ENCODE measurements at places on chromosomes 1 and 21. TPM values are rescaled to one million over a fixed set of nuclear protein-coding genes. Genes with fewer than 3 reads are reported as not detected.

GRCh38 chr1:41766546-41766945 lies 152.2 kb downstream of the HIVEP3 start:
- ATAC-seq, result no peak

The BLACAT1 gene
- not detected for total RNA-seq

The HSPB7 gene
- 158 TPM for total RNA-seq

GRCh38 chr1:20142001-20142710 lies 3.0 kb downstream of the PLA2G2F start:
- ATAC-seq, result no peak

DNA sequence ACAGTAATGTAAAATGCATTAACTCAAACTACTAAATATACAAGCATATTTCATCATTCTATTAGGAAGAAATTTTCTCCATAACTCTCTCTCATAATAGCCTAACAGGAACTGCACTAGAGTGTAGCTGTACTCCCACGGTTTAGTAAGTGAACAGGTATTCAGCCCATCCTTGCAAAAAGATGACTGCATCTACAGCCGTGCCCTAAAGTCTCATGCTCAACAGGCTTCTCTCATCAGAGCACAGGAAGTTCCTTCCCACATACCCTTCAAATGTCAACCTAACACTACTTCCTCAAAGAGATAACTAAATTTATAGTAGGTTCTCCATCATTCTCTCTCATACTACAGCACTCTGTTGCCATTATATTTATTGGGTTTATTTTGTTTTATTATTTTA lies 251.6 kb downstream of the AKT3 start:
- no peak for ATAC-seq

DNA sequence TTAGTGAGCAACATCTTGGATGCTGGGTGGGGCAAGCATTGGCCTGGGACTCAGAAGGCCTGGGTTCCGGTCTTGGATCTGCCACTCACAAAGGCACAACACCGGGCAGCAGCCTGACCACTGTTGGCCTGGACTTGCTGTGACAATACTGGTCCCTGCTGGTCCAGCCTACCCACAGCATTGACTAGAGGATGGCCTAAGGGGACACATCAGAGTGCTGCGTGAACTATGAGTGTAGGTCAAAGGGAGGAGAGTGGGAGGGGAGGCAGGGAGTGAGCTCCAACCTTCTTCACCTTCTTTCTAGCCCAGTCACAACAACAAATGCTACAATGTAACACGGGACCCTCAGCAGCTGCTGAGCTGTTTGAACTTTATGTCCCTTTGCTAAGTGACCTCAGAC lies 31.1 kb downstream of the TMEM50A start:
- no peak for ATAC-seq

DNA sequence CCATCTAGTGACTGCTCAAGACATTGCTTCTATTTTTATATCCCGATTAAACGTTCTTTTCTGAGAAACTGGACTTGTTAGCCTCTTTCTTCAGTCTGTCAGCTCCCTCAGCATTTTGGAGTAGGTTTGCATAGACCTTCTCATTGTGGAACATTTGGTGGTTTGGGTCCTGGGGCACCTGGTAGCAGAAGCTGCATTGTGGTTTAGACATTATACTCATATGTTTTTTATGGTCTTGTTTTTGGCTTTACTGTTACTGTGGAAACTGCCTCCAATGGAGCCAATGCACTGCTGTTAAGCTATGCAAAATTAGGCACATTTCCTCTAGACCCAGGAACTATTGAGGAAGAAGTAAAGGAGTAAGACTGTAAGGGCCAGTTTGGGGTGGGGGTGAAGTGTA lies 36.7 kb upstream of the LRRC8B start:
- no peak for ATAC-seq

The GOLT1A gene
- total RNA-seq, result 1.1 TPM

- peak; percentile 44 for ATAC-seq
These were observed 28.0 kb upstream of the EVA1B start for GRCh38 chr1:36351227-36351977.

DNA sequence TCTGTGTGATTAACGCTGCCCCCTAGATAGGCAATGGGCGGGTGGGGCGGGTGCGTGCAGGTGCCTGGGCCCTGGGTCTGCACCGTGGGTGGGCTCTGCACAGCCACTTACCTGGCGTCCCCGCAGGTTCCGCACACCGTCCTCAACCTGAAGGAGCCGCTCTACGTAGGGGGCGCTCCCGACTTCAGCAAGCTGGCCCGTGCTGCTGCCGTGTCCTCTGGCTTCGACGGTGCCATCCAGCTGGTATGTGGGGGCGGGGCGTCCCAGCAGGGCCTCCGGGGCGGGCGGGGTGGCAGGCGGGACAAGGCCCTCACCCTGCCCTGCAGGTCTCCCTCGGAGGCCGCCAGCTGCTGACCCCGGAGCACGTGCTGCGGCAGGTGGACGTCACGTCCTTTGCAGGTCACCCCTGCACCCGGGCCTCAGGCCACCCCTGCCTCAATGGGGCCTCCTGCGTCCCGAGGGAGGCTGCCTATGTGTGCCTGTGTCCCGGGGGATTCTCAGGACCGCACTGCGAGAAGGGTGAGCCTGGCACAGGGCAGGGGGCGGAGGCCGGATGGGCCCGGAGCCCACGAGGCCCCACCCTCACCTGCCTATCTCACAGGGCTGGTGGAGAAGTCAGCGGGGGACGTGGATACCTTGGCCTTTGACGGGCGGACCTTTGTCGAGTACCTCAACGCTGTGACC lies 22.8 kb downstream of the RNF223 start:
- no peak for ATAC-seq

The ACTL8 gene
- not detected for total RNA-seq

GRCh38 chr1:197736685-197737084 lies 38.6 kb downstream of the DENND1B start:
- ATAC-seq, result no peak

DNA sequence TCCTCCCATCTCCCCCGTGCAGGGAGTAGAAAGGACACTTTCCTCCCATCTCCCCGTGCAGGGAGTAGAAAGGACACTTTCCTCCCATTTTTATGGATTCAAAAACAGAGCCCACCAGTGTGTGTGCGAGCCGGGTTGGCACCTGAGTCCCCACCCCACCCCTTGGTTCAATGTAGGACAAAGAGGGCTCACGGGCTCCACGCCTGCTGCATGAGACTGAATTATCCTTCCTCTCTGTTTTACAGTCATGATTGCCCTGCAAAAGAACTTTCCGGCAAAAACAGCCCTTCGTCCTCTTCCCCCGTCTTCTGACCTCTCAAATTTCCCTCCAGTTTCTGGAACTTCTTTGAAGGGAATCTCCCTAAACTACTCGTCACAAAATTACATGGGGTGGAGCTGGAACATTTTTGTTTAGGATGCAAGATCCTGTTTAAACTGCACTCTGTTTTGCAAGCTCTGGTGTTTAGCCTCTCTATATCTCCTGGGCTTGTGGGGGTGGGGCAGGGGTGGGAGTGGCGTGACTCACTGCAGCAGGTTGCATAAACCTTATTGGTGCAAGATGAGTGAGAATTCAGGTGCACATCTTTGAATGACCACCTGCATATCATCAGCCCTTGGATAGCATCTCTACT lies 99.8 kb downstream of the PSMG1 start:
- ATAC-seq, result peak; percentile 19

GRCh38 chr1:86067626-86068025 lies 88.9 kb downstream of the COL24A1 start:
- ATAC-seq, result no peak

The LAD1 gene
- 2.0 TPM for total RNA-seq

DNA sequence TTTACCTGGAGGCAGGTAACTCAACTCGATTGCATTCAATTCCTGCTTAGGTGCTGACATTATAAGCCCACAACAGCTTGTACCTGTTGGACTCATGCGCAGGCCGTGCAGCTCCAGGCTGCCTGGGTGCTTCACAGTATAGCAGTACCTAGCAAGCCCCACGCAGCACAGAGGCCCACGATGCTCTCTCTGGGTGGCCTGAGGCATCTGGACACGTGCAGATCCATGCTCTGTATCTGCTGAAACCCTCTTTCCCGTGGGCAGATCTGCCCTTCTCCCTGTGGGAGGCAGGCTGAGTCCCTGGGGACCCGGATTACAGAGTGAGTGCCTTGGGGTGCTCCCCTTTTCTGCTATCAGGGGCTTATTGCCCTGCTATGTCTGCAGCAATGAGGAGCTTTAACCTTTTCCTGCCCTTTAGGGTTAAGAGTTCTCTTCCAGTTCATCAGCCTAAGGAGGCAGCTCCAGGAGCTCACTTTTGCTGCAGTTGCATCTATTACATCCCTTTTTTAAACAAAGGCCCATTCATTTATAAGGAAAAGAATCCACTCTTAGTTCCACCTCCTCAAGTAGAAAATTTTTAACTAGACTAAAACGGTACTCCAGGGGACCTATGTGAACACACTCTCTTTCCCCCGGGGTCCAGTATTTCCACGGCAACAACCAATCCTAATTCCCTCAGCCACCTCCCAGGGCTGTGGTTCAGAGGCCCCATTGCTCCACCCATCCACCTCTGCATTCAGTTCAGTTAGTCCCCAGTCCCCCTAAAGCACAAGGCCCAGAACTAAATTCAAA lies 19.3 kb downstream of the ITPKB start:
- ATAC-seq, result no peak

- no peak for ATAC-seq
These were observed 62.5 kb upstream of the TARBP1 start for GRCh38 chr1:234541286-234541975.

The GREM2 gene
- total RNA-seq, result 8.9 TPM

- no peak for ATAC-seq
These were observed 36.5 kb downstream of the RNASEL start for GRCh38 chr1:182552527-182552926.

The TRIM67 gene
- not detected for total RNA-seq

DNA sequence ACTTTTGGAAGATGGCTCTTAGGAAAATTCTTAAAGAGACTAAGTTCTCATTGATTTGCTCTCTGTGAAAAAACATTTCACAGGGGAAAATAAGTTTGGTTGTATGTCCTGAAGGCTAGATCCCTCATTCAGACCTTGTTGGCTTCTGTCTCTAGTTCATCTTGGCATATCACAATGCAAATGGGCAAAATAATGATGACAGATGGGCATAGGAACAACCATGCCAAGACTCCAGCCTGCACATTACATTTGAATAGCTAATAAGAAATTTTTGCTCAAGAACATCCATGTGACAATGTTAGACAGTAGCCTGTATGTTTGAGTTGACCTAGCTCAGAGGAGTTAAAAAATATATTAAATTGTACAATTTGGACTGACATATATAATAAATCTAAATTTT lies 292.9 kb downstream of the PLA2G4A start:
- ATAC-seq, result no peak

DNA sequence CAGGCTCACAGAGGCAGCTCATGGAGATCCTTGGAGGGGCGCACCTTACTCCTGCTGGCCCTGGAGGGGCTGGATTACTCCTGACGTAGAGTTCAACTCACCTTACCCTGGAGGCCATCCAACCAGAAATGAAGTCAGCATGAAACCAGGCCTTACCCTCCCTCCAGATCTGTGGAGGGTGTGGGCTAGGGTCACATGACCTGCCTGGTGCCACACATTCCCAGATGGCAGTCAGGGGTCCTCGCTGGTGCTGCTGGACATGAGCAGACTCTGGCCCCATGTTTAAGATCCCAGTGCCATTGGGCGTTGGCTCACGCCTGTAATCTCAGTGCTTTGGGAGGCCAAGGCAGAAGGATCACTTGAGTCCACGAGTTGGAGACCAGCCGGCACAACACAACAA lies 4.5 kb downstream of the C21orf58 start:
- no peak for ATAC-seq

DNA sequence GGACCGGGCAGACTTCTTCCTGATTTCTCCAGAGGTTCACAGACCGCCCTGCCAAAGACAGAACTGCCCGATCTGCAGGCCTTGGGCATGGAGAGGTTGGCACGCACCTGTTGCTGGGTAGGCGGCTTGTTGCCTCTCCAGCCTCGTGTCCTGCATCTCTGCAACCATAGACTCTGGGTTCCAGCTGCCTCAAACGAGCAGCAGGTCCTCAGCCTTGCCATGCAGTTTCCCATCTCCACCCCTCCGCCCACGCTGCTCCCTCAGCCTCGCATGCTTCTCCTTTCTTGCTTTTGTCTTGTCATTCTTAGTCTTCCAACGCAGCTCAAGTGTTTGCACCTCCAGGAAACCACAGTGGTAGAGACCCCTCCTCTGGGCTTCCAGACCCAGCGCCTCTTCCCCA lies 126.2 kb downstream of the LACTBL1 start:
- ATAC-seq, result no peak

DNA sequence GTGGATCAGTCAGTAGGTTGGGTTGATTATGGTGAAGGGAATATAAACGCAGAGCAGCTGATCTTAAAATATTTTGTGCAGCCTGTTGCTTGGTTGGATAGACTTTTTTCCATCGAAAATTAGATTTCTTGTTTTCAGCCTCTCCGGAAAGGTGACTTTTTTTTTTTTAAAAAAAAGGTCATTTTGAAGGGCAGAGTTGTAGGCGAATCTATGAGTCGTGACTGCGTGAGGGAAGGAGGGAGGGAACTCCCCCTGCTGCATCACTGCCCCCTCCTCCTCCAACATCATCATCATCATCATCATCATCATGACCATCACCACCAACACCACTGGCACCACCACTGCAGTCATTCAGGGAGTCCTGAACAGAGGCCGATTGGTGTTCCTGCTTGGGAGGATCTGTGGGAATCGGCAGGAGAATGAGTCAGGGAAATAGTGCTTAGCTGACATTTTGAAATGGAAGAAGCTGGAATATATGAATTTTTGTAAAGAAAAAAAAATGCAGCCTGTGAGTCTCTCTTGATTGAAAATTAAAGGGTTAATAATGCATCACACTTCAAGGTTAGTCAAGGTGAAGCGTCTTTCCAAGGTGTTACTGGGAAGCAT lies 1.2 kb downstream of the ATP1B1 start:
- no peak for ATAC-seq

DNA sequence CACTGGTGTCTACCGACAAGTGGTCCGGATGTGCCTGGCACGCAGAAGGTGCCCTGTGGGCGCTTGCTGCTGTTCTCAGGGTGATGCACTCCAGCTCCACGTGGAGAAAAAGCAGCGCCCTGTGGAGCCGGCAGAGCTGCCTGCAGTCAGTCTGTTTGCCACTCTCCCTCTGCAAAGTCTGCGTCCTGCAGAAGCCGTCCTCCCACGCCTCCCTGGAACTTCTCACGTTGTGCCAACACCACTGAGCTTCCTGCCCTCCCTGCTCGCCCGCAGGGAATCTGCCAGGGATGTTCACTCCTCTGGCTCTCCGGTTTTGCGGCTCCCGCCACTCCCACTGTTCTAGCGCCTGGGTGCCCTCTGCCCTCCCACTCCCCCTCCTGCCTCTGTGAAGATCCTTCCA lies 19.8 kb upstream of the UBXN10 start:
- no peak for ATAC-seq

DNA sequence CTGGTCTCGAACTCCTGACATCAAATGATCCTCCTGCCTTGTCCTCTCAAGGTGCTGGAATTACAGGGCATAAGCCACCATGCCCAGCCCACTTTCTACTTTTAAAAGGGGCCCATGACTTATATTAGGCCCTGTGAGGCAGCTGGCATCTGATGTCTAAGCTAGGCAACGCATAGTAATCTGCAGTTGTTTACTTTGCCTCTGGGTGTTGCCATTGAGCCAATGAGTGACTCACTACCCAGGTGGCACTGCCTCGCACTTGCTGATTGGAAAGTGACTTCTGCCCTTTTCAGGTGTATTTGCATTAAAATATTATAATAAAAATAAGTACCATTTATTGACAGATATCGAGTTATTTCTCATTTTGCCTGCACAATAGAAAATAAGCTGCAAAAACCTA lies 84.9 kb downstream of the KIF14 start:
- no peak for ATAC-seq

GRCh38 chr1:200907611-200908097 lies 13.0 kb downstream of the INAVA start:
- no peak for ATAC-seq

All from gastroesophageal sphincter (tissue), 4 donors.